Activated CD4-positive, alpha-beta T cell treated with anti-CD3 and anti-CD28 coated beads, Interleukin-2, amount 10 ng/mL, durations not matched to agents 24 days and 14 days (primary cell): ENCODE measurements at places on chromosomes 16 and 17.

DNA sequence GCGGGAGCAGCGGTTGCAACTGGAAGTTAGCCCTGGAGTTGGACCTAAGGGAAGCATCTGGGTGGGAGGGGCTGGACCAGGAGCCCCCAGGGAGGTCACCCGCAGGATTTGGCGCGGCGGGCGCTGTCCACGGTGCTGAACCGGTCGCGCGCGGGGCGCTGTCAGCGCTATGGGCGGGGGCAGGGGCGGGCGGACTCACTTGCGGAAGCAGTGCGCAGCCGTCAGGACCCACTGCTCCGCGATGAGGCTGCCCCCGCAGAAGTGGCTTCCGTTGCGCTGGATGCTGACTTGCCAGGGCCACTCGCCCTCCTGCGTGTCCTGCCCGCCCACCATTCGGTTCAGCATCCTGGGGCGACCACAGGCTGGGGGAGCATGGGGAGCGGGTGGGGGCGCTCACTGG, 4.5 kb downstream of the PRSS27 start:
- peaks cover 3% of the 10 kb centered on the region for H3K27me3 ChIP-seq
- peaks cover 7% of the 10 kb centered on the region for H3K4me1 ChIP-seq
- peak; percentile 97 for DNase-seq
- peaks cover 2% of the 10 kb centered on the region for H3K36me3 ChIP-seq
- H3K4me3 ChIP-seq, result peak overlapping the region; percentile 59

GRCh38 chr17:79314617-79315357, 240.2 kb downstream of the ENGASE start:
- no peak overlapping the region for H3K4me3 ChIP-seq
- no peaks in the 10 kb centered on the region for H3K4me1 ChIP-seq
- H3K27me3 ChIP-seq, result peaks cover 15% of the 10 kb centered on the region
- no peak overlapping the region for H3K27ac ChIP-seq
- no peak for DNase-seq

GRCh38 chr17:14196377-14196997, 40.2 kb downstream of the CDRT15 start:
- H3K36me3 ChIP-seq, result peaks cover 31% of the 10 kb centered on the region
- no peaks in the 10 kb centered on the region for H3K27me3 ChIP-seq
- peak overlapping the region; percentile 72 for H3K4me3 ChIP-seq
- peaks cover 77% of the 10 kb centered on the region for H3K4me1 ChIP-seq

DNA sequence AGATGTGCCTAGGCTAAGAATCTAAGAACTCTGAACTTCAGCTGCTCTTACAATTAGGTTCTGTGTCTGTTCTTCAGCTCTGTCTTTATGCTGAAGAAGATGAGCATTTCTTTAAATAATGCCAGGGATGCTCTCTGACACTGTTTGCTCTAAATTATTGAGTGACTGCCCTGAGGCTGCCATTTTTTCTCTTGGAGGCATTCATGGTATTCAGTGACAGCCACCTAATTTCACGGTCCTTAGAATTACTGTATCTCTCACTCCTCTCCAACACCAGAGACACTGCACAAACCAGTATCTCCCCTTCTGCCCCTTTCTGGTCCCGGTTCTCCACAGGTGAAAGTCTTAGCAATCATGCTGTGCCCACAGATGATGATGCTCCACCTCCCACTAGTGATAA, 123.6 kb upstream of the MPHOSPH6 start:
- no peak overlapping the region for H3K4me3 ChIP-seq
- H3K27me3 ChIP-seq, result peaks cover 2% of the 10 kb centered on the region
- no peak overlapping the region for H3K27ac ChIP-seq
- H3K36me3 ChIP-seq, result no peaks in the 10 kb centered on the region
- no peaks in the 10 kb centered on the region for H3K4me1 ChIP-seq
- no peak for DNase-seq

- H3K4me3 ChIP-seq, result no peak overlapping the region
- no peaks in the 10 kb centered on the region for H3K36me3 ChIP-seq
- H3K27me3 ChIP-seq, result peaks cover 30% of the 10 kb centered on the region
- peaks cover 15% of the 10 kb centered on the region for H3K4me1 ChIP-seq
Observed at GRCh38 chr17:74595037-74595750, 3.1 kb upstream of the CD300LD start.
